Cardiac ventricle fibroblast (primary cell): ENCODE measurements at places on chromosomes 5 and 9. TPM values are rescaled to one million over a fixed set of nuclear protein-coding genes. Genes with fewer than 3 reads are reported as not detected.

ARSI gene
- 0.24 and 1.2 TPM in 2 replicates for total RNA-seq

HAPLN1 gene
- total RNA-seq, result 0.34 and 1.4 TPM in 2 replicates

SCGB3A2 gene
- not detected in 2 replicates for total RNA-seq

WNK2 gene
- not detected in 2 replicates for total RNA-seq

TLX3 gene
- not detected in 2 replicates for total RNA-seq

DBH gene
- total RNA-seq, result not detected in 2 replicates

SLC24A2 gene
- total RNA-seq, result not detected in 2 replicates

PTGS1 gene
- total RNA-seq, result 122 and 135 TPM in 2 replicates
